ENCODE measurements at places on chromosomes 7 and 10.

GRCh38 chr7:115230882-115231571 is 309.1 kb downstream of the MDFIC start:
- no peak for DNase-seq

DNA sequence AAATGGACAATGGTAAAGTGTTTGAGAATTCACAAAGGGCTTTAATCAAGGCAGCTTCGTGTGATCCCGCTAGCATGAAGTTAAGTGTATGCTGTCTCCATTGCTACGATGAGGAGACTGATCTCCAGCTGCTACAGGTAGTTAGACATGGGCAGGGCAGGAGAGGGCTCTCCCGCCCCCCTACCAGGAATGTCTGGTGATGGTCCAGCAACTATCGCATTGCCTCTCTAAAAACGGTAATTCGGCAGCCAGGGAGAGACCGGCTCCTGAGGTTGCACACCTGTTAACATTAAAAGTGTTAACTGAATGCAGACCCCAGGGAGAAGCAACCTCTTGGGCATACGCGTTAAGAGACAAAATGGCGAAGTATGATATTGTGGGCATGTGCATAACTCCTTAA is 37.9 kb downstream of the SVIL start:
- no peak for DNase-seq

GRCh38 chr10:97154162-97154561 is 31.6 kb downstream of the SLIT1 start:
- DNase-seq: no peak

DNA sequence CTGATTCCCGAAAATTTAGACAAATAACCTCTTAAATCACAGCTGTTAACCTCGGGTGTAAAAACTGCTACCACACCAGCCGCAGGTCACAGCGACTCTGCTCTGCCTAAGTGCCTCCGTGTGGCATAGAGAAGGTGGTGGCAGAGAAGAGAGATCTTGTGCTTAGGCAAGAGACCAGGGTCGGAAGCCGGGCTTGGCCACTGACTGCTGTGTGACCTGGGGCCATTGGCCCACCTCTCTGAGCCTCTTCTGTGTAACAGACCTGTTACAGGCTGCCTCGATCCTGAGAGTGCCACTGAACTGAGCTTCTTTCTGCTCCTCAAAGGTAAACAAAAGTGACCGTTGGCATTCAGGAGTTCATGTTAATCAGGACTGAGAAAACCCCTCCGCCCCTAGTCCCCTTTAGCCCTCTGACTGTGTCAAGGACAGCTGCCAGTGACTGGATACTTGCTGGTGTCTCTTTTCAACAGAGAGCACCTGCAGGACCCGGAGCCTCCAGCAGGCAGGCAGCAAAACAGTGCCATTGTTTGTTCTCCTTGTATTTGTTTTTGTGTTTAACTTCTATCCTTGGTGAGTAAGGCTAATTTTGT is 36.5 kb downstream of the ZMIZ1 start:
- no peak for DNase-seq

- no peak for DNase-seq
Observed at GRCh38 chr10:6161921-6162320, 40.8 kb upstream of the PFKFB3 start.

GRCh38 chr10:77513781-77514331 is 123.8 kb downstream of the KCNMA1 start:
- DNase-seq: no peak

DNA sequence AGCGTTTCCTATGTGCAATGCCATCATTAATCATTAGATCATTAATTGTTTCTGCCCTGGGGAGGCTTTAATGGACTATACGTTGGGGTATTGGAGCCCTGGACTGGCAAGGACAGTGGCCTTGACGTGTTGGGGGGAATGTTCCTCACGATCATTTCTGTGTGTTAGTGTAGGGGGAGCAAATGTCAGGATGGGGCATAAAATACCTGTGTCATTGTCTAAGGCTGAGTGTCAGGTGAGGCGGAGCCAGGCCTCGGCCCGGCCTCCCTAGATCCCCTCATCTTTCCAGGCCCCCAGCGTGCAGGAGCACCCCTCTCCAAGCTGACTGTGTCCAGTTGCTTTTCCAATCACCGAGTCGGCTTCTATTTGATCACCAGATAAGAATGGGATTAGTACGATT is 346.4 kb upstream of the SHH start:
- no peak for DNase-seq

DNA sequence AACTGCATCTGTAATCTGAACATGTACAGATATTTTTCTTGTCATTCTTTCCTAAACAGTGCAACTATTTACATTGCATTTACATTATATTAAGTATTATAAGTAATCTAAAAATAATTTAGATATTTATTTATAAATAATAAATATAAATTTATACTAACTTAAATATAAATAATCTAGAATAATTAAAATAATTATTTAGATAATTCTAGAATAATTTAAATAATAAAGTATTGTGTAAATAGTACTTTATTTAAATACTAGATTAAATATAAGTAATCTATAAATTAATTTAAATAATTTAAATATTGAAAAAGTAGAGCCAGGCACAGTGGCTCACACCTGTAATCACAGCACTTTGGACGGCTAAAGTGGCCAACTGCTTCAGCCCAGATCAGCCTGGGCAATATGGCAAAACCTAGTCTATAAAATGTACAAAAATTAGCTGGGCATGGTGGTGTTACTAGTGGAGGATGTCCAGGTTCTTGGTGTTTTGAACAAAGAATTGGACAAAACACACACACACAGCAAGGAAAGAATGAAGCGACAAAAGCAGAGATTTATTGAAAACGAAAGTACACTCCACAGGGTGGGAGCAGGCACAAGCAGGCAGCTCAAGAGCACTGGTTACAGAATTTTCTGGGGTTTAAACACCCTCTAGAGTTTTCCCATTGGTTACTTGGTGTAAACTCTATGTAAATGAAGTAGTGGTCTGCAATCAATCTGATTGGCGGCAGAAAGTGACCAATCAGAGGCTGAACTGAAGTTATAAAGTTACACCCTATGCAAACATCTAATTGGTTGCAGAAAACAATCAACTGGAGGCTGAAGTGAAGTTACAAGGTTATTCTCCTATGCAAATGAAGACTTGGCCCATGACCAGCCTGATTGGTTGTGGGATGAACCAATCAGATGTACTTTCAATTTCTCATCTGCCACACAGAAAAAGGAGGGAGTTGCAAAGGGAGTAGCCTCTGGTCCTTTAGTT is 100.2 kb upstream of the SP4 start:
- DNase-seq: no peak

GRCh38 chr7:821688-822087 is 10.6 kb upstream of the SUN1 start:
- DNase-seq: no peak

DNA sequence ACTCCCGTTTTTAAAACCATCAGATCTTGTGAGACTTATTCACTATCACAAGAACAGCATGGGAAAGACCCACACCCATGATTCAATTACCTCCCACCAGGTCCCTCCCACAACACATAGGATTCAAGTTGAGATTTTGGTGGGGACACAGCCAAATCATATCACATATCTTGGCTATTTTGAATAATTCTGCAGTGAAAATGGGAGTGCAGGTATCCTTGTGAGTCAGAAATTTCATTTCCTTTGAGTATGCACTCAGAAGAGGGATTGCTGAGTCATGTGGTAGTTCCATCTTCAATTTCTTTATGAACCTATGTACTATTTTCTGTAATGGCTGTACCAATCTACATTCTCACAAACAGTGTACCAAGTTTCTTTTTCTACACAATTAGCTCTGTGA is 125.8 kb downstream of the ANKRD7 start:
- DNase-seq: no peak

- no peak for DNase-seq
Observed at GRCh38 chr7:27214239-27214950, 14.5 kb upstream of the HOXA13 start.

GRCh38 chr10:12704488-12704887 is 297.0 kb downstream of the CCDC3 start:
- DNase-seq: no peak

DNA sequence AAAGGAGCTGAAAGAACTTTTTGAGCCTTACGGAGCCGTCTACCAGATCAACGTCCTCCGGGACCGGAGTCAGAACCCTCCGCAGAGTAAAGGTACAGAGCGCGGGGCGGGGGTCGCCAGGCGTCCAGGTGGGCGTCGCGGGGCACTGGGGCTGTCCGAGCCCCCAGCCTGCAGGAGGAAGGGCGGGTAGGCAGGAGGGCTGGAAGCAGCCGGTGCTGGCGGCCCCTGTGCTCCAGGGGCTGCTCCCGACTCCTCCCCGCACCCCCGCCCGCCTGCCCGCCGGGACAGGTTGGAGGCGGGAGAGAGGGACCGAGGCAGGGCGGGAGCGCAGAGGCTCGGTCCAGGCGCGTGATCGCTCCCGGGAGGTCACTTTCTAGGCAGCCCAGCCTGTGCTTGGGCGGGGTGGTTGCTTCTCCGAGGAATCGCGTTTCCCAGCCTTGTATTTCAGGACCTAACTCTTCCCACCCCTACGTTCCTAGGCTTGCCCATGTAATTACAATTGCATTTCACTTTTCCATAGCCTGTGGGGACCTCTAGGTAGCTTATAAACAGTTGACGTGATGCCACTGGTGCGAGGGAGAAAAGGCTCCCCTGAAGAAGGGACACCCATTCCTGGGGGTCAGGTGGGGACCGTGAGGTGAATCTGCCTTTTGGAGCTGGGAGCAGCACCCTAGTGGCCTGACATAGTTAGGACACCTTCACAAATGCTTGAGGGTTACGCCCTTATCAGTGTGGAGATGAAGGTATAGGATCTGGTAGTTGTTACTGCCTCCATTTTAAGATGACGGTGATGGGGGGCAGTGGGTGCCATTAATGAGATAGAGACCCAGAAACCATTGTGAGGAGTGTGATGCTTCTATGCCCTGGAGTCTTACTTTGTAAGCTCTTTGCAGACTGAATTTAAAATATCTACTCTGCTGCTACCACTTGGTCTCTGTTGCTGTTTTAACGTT is 148.2 kb downstream of the CELF2 start:
- peak; percentile 92 for DNase-seq

- no peak for DNase-seq
Observed at GRCh38 chr10:12455766-12456165, 106.4 kb downstream of the CAMK1D start.

DNA sequence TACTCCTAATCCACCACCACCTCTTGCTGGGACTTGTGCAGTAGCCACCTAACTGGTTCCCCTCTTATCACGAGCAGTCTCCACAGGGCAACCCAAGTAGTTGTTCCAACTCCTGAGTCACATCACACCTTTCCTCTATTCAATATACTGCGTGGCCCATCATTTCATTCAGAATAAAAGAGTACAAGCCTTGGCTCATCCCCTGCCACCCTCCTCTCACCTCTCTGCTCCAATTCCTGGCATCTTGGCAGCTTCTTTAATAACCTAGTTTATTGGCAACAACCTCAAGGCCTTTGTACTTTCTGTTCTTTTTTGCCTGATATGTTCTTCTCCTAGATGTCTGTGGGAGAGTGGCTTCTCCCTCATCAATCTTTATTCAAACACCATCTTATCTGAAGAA is 199.4 kb downstream of the KIAA1217 start:
- no peak for DNase-seq

DNA sequence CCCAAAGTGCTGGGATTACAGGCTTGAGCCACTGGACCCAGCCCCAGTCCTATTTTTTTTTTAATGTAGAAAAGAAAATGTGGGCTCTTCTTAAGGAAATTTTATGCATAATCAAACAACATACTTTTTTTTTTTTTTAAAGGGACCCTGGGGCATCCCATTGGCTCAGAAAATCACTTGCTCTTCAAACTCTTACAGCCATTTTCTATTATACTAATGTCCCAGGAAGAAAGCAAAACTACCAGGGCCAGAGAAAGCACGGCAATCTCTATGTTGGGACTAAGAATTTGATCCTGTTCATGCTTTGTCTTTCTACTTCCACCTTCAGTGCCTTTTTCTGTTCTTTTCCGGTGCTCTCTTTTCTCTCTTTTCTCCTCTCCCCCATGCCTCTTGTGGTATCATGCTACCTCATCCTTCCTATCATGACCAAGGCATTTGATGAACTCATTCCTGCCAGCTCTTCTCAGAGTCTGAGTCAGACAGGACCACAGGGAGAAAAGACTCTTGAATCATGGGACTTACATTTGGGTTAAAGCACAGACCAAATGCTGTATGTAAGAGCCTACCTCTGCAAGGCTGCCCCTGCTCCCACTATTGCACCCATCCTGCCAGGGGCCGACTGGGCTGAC is 76.4 kb upstream of the CCNY start:
- no peak for DNase-seq

GRCh38 chr10:97791824-97792721 is 20.3 kb upstream of the SFRP5 start:
- DNase-seq: peak; percentile 67

GRCh38 chr7:70406186-70406949 is 725.6 kb upstream of the GALNT17 start:
- DNase-seq: no peak

DNA sequence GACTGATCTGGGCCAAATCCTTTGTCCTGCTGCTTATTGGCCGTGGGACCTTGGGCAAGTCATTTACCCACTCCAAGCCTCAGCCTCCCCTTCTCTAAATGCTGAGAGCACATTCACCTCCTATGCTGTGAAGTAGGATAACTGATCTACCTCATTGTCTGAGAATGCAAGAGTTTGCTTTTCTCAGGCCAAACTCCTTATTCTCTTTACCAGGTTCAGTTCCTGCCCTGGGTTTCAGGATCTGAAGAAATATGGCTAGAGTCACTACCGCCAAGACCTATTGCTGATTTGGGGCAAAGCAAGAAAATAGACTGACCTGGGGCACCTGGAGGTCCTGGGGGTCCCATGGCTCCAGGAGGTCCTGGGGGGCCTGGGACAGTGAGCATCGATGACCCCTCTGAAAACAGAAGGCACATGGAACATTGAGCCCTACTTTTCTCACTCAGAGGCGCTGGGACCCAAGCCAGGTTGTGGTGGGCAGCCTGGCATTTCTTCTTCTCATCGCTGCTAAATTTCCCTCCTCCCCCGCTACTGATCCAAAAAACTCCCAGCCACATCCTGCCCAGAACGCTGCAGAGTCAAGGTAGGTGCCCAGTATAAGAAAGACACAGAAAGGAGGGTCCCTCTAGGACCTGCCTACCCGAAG is 42.4 kb downstream of the COL17A1 start:
- no peak for DNase-seq

- no peak for DNase-seq
Observed at GRCh38 chr10:76309741-76310587, 878.5 kb downstream of the LRMDA start.

GRCh38 chr10:91200314-91201212 is 19.9 kb upstream of the PCGF5 start:
- no peak for DNase-seq

DNA sequence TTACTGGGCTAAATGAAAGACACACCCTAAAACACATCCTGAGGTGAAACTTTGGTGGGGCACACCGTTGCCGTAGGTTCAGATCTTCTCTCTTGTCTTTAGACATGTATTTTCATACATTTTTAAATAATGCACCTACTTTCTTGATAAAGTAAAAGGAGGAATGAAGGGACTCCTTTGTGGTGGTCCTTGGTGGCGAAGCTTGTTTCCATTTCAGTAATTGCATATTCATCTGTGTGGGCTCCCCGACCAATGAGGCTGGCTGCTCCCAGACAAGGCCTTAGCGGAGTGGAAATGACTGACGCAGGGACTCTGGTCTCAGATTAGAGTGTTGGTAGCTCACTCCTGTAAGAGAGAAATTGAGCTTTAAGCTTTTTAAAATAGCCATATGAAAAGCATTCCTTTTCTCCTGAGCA is 815 bp downstream of the CCSER2 start:
- DNase-seq: no peak
